Adrenal gland (tissue), 19 donors: ENCODE measurements at places on chromosomes 13 and 19. TPM values are rescaled to one million over a fixed set of nuclear protein-coding genes. Genes with fewer than 3 reads are reported as not detected.

The PABPC3 gene
- 0.07 TPM for polyA plus RNA-seq

The FOXO1 gene
- polyA plus RNA-seq, result 15.2 TPM

DNA sequence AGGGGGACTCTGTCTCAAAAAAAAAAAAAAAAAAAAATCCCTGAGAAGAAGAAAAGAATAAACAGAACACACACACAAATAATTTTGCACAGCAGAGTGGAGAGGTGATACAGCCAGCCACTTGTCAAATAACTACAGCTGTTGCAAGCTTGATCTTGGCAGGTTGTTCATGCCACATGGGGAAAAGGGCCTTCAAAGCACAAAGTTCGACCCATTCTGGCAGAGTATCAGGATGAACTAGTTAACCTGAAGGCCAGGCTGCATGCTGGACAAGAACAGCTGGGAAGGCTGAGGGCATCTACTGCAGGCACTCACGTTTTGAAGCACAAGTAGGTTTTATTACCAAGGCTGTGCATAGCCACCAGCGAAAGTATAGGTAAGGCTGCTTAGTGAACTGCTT lies 104.1 kb downstream of the KCTD15 start:
- H3K36me3 ChIP-seq, result no peaks in the 10 kb centered on the region
- peaks cover 8% of the 10 kb centered on the region for H3K27me3 ChIP-seq
- no peak for DNase-seq
- no peak overlapping the region for H3K4me3 ChIP-seq
- no peak overlapping the region for H3K27ac ChIP-seq

DNA sequence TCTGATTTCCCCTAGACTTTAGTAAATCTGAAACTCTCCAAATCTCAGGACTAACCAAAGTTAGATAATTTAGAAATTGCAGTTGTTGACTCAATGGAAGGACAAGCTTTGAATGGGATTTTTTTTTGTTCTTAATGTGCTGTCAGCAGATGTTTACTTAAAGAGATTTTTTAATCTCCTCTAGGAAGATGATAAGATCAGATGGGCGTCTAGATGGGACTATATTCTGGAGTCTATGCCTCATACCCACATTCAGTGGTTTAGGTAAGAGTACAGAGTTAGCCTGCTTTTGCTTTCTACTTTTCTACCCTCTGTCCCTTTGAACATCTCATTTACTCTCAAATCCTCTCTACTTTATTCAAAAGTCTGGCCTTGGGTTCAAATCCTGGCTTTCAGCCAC lies 39.3 kb downstream of the TM9SF2 start:
- DNase-seq, result no peak
- H3K4me1 ChIP-seq, result peaks cover 7% of the 10 kb centered on the region
- no peak overlapping the region for H3K27ac ChIP-seq
- H3K4me3 ChIP-seq, result no peak overlapping the region
- peaks cover 39% of the 10 kb centered on the region for H3K36me3 ChIP-seq

DNA sequence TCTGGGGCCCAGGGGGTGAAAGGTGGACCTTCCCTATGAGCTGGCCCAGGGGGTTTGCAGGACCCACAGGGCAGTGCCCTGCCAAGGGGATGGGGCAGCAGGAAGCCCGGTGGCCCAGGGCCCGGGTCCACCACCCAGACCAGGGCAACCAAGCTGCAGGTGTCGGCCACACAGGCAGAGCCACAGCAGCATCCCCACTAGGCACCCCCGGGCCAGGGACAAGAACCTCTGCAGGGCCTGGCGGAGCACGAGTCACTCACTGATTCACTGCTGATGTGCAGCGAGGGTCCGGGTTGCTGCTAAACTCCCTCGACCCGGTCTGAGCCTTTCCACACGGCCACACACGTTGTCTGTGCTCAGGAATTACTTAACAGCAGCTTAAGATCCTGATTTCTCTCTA lies 8.8 kb downstream of the FZR1 start:
- no peak for DNase-seq
- H3K27ac ChIP-seq, result no peak overlapping the region
- peaks cover 33% of the 10 kb centered on the region for H3K4me1 ChIP-seq
- H3K27me3 ChIP-seq, result no peaks in the 10 kb centered on the region
- peaks cover 10% of the 10 kb centered on the region for H3K36me3 ChIP-seq

- no peak for DNase-seq
- no peaks in the 10 kb centered on the region for H3K36me3 ChIP-seq
- no peak overlapping the region for H3K4me3 ChIP-seq
These were observed 29.8 kb downstream of the DZIP1 start for GRCh38 chr13:95614641-95615245.

The CYP4F2 gene
- not detected for polyA plus RNA-seq

DNA sequence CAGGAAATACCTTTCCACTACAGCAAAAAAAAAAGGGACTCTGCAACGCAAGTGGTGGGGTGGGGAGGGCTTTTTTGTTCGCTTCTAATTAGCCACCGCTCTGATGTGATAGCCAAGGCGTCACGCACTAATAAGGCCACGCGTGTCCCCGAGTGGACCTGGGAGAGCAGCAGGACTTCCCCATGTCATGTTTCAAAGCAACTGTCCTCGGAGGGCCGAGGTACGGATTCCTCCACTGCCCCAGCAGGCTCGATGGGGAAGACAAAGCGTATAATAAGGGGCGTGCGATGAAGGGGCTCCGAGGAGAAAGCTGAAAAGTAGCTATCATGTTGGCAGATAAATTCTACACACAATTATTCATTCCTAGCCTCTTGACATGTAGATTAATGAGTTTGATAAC lies 179.7 kb upstream of the ZNF507 start:
- no peaks in the 10 kb centered on the region for H3K4me1 ChIP-seq
- H3K36me3 ChIP-seq, result no peaks in the 10 kb centered on the region
- peaks cover 6% of the 10 kb centered on the region for H3K27me3 ChIP-seq
- no peak overlapping the region for H3K4me3 ChIP-seq
- H3K27ac ChIP-seq, result no peak overlapping the region
- no peak for DNase-seq

- H3K4me3 ChIP-seq, result no peak overlapping the region
- no peaks in the 10 kb centered on the region for H3K36me3 ChIP-seq
- no peaks in the 10 kb centered on the region for H3K4me1 ChIP-seq
- peaks cover 15% of the 10 kb centered on the region for H3K27me3 ChIP-seq
- no peak for DNase-seq
- no peak overlapping the region for H3K27ac ChIP-seq
These were observed 10.5 kb downstream of the COMP start for GRCh38 chr19:18780631-18781030.

The KCNRG gene
- polyA plus RNA-seq, result 0.27 TPM

DNA sequence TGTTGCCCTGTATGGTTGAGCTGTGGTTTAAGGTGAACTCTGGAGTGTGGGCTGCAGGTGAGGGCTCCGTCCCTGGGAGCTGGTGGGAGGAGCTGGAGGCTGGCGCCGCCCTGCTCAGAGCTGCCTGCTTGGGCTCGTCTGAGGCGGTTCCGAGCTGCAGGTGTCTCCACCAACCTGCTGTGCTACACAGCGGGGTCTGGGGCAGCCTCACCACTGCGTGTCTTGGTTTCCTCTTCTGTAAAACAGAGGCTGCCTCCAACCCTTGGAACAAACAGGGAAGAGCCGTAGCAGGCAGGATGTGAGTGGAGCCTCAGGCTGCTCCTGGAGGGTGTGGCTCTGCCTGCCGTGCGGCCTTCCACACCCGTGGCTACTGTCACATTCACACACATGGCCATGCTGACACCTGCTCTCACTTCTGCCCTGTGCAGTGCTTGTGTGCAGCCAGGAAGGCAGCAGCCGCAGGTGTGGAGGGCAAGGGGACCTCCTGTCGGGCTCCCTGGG lies 21.4 kb downstream of the NAXD start:
- no peak for DNase-seq
- H3K36me3 ChIP-seq, result peaks cover 72% of the 10 kb centered on the region
- H3K27me3 ChIP-seq, result no peaks in the 10 kb centered on the region
- peaks cover 12% of the 10 kb centered on the region for H3K4me1 ChIP-seq
- H3K4me3 ChIP-seq, result no peak overlapping the region

The ACER1 gene
- not detected for polyA plus RNA-seq

DNA sequence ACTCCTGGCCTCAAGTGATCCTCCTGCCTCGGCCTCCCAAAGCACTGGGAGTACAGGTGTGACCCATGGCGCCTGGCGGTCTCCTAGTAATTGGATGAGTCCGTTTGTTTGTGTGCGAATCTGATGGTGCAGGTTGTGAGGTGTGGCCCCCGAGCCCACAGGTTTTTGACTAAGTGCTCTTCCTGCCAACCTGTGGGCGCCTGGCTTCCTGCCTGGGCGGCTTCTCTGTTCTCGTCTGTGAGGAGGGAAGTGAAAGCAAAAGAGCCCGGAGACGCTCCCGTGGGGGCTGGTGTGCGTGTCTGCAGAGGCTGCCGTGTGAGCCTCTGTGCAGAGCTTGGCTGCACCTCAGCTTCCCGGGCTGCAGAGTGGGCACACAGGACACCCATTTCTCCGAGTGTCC lies 10.0 kb downstream of the ARHGAP45 start:
- H3K4me1 ChIP-seq, result no peaks in the 10 kb centered on the region
- H3K27ac ChIP-seq, result no peak overlapping the region
- H3K4me3 ChIP-seq, result no peak overlapping the region
- peaks cover under 1% of the 10 kb centered on the region for H3K27me3 ChIP-seq
- peak; percentile 60 for DNase-seq

The TUBB4A gene
- polyA plus RNA-seq, result 50.4 TPM

- H3K36me3 ChIP-seq, result no peaks in the 10 kb centered on the region
- no peak overlapping the region for H3K27ac ChIP-seq
- peaks cover 11% of the 10 kb centered on the region for H3K4me1 ChIP-seq
- no peak for DNase-seq
These were observed 128.6 kb downstream of the DLEU7 start for GRCh38 chr13:50714891-50715290.

The MICOS13 gene
- polyA plus RNA-seq, result 211 TPM

The FBXO17 gene
- 9.2 TPM for polyA plus RNA-seq

The ZNF254 gene
- polyA plus RNA-seq, result 5.9 TPM

- H3K4me1 ChIP-seq, result no peaks in the 10 kb centered on the region
- H3K36me3 ChIP-seq, result no peaks in the 10 kb centered on the region
- no peak overlapping the region for H3K4me3 ChIP-seq
- DNase-seq, result no peak
- no peaks in the 10 kb centered on the region for H3K27me3 ChIP-seq
These were observed 1339.4 kb downstream of the EFNB2 start for GRCh38 chr13:105196052-105196451.

The EXOC3L2 gene
- 2.1 TPM for polyA plus RNA-seq

GRCh38 chr19:39211731-39212374 lies 7.8 kb upstream of the SYCN start:
- H3K27ac ChIP-seq, result no peak overlapping the region
- H3K4me3 ChIP-seq, result no peak overlapping the region
- DNase-seq, result no peak
- no peaks in the 10 kb centered on the region for H3K4me1 ChIP-seq

GRCh38 chr19:11088506-11089253 lies 583 bp upstream of the LDLR start:
- H3K27ac ChIP-seq, result peak overlapping the region; percentile 95
- no peak for DNase-seq
- peak overlapping the region; percentile 72 for H3K4me3 ChIP-seq
- no peaks in the 10 kb centered on the region for H3K36me3 ChIP-seq
- peaks cover 66% of the 10 kb centered on the region for H3K4me1 ChIP-seq

GRCh38 chr13:50208826-50209335 lies 193.6 kb downstream of the KCNRG start:
- H3K4me1 ChIP-seq, result no peaks in the 10 kb centered on the region
- H3K36me3 ChIP-seq, result no peaks in the 10 kb centered on the region
- H3K27me3 ChIP-seq, result no peaks in the 10 kb centered on the region
- DNase-seq, result peak; percentile 50

The GJB6 gene
- polyA plus RNA-seq, result 0.17 TPM

DNA sequence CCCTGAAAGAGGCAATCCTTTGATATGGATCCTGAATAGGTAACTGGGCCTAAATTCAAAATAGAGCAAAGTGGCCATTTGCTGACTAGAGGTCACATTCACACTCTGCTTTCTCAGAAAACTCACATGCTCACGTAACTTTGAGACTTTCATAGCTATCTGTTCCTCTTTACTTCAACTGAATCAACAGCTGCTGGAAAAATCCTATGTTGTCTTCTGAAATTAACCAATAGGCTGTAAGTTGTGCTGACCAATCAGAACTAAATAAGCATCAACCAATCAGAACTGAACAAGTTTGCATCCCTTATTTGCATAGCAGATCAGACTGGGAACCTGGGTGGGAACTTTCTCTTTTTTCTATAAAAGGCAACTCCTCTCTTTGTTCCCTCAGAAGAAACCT lies 24.0 kb upstream of the TBC1D4 start:
- H3K4me3 ChIP-seq, result no peak overlapping the region
- no peak overlapping the region for H3K27ac ChIP-seq
- no peaks in the 10 kb centered on the region for H3K36me3 ChIP-seq
- DNase-seq, result no peak
- H3K4me1 ChIP-seq, result no peaks in the 10 kb centered on the region
- H3K27me3 ChIP-seq, result no peaks in the 10 kb centered on the region

The PCDH20 gene
- polyA plus RNA-seq, result 0.24 TPM

DNA sequence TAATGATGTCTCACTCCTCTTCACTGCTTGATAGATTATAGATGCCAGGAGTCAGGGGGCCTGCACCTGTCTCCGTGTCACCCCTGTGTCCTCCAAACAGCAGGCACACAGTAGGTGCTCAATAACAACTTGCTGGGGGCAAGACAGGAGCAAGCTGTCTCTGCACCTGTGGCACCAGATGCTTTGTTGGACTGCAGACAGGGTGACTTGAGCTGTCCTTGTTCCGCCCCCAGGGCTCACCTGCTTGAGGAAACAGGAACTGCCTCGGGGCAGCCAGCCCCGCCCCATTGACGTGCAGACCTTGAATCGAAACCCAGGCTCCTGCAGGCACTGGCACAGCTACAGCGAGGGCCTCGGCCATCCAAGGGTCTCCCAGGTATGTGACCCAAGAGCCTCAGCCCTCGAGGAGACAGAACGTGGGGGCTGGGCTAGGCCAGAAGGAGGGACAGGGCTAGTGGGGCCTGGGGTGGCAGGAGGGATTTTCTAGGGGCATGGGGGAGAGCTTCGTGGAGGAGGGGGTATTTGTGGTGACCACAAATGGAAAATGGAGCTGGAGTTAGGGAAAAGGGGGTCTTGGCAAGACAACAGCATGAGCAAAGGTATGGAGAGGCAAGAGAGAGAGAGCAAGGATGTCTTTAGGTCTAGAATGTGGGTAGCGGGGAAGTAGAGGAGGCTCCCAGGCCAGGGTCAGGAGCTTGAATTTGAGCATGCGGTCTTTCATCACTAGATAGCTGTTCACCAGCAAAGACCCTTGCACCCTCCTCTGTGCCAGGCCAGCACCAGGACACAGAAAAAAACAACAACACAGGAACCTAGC lies at the start of gene HSH2D:
Gene HSH2D (plus strand): TSS at position 287 of the 817 bp plus-strand sequence. CDS start 5,066 bp downstream, outside the sequence.
- DNase-seq, result peak; percentile 62
- H3K4me1 ChIP-seq, result no peaks in the 10 kb centered on the region
- no peak within 1 kb of the TSS for H3K4me3 ChIP-seq
- H3K27me3 ChIP-seq, result no peaks in the 10 kb centered on the region
- H3K27ac ChIP-seq, result no peak within 1 kb of the TSS
- no peaks in the 10 kb centered on the region for H3K36me3 ChIP-seq

The FGF22 gene
- polyA plus RNA-seq, result 1.2 TPM

DNA sequence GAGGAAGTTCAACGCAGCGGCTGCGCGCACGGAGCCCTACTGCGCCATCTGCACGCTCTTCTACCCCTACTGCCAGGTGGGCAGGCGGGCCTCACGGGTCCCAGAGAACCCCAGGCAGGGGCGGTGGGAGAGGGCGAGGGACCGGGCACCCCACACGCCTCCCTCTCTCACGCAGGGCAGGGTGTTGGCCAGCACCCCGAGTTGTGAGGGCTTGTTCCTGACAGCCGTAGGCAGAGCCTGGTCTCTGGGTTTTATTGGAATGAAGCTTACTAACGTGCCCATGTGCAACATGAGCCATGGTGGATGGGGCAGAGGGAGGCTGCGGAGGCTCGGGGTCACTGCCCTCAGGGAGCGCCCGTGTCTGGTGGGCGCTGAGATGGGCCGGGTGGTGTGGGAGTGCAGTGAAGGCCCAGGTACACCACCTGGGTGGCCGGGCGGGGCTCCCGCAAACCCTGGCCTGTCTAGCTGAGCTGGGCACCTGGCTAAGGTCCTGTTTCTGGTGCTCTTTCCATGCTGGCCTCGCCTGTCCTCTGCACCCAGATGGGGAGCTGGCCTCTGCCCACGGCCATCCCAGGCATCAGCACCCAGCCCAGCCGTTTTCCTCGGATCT lies 165.2 kb downstream of the KDM4B start:
- H3K27ac ChIP-seq, result no peak overlapping the region
- DNase-seq, result no peak
- H3K27me3 ChIP-seq, result no peaks in the 10 kb centered on the region
